Occipital lobe (tissue), 3 donors: ENCODE measurements at places on chromosomes 3 and 15.

- DNase-seq, result no peak
Observed at GRCh38 chr3:59107856-59108815, 58.3 kb upstream of the CFAP20DC start.

GRCh38 chr15:69557020-69557706 is 104.5 kb downstream of the RPLP1 start:
- no peak for DNase-seq

- no peak for DNase-seq
Observed at GRCh38 chr3:100090669-100091005, 23.7 kb downstream of the FILIP1L start.

DNA sequence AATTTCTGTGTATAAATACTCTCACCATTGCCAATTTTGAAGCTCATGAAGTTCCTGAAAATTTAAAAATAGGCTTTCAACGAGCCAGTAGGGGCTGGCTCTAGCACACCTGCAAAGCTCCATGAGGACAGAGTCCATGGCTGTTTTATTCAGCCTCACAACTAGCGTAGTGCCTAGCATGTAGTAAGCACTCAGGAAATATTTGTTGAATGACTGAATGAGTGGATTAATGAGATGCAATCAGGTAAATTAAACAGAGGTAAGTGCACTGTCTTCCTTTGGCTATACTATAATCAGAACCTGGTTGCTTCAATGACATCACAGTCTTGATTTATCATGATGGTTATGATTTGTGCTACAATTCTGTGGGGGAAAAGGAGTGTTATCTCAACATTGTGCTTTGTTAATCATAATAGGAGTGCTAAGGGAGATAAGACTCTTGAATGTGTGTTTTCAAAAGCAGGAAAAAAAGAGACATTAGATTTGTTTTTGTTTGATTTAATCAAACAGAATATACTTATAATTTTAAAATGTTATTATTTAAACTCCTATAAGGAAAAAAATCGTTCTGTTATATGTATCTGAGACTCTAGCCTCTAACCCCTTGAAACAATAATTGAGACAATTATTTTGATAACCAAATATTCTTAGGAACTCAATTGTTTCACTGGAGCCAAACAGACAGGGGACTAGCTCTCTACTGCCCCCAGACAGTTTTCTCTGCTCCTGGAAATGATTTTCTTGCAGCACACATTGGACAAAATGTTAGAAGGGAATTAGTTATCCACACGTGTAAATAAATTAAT is 171.7 kb upstream of the ATP11B start:
- no peak for DNase-seq

DNA sequence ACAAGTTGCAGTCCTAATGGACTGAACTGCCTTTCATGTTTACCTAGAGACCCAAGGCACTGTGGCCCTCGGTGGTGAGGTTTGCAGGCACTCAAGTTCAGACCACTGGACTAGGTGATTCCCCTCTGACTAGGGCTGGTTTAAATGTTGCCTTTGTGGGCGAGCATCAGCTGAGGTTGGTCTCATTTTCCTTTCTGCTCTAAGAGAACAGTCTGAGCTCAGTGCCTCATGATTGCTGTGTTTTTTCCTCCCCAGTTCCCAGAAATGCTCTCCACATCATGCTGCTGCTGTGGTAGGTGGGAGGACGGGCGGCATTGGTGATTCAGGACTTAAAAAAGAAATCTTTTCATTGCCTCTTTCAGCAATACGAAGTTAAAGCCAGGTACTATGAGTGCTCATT is 237.2 kb downstream of the MBNL1 start:
- no peak for DNase-seq

GRCh38 chr3:129503471-129504291 is 24.8 kb upstream of the RHO start:
- no peak for DNase-seq

- DNase-seq, result no peak
Observed at GRCh38 chr3:46463120-46463867, 1.4 kb downstream of the LTF start.

- DNase-seq, result no peak
Observed at GRCh38 chr3:77931255-77932009, 891.5 kb downstream of the ROBO2 start.

- no peak for DNase-seq
Observed at GRCh38 chr3:171000281-171000680, 26.2 kb downstream of the SLC2A2 start.

DNA sequence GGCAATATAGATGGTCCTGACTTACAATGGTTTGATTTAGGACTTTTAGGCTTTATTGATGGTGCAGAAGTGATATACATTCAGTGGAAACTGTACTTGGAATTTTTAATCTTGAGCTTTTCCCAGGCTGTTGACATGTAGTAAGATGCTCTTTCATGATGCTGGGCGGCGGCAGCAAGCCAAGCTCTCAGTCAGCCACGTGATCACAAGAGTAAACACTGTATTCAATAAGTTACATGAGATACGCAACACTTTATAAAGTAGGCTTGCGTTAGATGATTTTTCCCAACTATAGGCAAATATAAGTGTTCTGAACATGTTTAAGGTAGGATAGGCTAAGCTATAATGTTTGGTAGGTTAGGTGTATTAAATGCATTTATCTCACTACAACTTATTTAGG is 17.9 kb downstream of the PARP9 start:
- DNase-seq, result no peak

DNA sequence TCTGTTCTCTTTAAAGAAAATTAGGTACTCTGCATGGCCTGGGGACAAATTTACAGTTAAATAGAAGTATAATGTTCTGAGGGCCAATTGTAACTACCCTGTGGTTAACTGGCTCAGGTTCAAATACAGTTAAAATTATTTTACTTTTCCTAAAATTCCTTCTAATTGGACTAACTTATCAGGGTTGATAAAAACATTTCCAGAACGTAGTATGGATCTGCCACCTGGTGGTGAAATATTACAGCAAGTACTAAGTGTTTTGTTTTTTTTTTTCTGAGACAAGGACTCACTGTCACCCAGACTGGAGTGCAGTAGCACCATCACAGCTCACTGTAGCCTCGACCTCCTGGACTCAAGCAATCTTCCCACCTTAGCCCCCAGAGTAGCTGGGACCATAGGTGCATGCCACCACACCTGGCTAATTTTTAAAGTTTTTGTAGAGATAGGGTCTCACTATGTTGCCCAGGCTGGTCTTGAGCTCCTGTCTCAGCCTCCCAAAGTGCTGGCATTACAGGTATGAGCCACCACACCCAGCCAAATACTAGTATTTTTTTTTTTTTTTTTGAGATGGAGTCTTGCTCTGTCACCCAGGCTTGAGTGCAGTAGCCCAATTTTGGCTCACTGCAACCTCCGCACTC is 29.2 kb downstream of the NEO1 start:
- no peak for DNase-seq

DNA sequence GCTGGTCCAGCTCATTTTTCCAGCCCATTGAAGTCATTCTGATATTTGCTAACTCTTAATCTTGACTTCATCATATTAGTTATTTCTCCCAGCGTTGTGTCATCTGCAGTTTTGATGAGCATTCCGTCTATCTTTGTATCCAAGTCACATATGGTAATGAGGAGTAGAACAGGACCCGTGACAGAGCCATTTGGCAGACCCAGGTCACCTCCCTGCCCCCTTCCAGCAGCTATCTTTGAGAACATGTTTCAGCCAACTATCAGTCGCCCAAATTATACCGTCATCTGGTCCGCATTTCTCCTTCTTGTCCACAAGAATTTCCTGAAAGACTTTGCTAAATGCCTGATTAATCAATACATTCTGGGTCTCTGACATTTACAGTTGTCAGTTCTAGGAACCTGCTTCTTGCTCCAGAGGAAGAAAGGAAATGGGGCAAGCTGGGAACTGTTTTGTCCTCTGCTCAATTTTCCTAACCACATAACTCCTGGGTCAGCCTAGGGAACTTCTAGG is 347.1 kb upstream of the NR2E3 start:
- DNase-seq, result no peak

DNA sequence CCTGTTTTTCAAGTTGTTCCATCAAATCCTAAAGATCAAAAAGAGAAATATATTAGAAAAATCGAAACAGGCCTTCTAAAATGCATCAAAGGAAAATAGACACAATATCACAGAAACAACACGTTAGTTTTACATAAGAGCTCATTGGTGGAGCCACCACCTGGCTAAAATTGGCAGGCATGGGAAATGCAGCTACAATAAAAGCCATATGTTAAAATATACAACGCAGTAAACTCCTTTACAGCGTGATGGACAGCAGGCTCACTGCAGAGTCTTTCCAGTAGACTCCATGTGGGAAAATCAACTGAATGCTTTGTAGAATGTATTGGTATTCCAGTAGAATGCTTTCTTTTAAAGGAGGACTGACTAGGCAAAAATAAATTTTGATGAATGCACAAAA is 40.9 kb upstream of the MYO5C start:
- no peak for DNase-seq

DNA sequence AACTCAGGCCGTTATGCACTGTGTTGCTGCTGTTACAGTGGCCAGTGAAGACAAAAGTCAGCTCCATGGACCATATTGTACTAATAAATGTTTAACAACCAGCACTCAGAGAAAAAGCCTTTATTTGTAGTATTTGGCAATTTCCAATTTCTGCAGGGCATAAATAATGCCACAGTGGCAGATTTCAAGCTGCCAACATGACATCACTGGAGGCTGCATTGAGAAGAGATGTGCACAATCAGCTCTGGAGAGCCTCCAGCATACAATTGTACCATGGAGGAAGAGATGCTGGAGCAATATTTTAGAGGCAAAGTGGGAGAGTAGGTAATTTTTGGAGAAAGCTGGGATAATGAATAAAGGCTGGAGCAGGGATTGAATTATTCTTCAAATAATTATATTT is 9.7 kb upstream of the ALCAM start:
- DNase-seq, result no peak

DNA sequence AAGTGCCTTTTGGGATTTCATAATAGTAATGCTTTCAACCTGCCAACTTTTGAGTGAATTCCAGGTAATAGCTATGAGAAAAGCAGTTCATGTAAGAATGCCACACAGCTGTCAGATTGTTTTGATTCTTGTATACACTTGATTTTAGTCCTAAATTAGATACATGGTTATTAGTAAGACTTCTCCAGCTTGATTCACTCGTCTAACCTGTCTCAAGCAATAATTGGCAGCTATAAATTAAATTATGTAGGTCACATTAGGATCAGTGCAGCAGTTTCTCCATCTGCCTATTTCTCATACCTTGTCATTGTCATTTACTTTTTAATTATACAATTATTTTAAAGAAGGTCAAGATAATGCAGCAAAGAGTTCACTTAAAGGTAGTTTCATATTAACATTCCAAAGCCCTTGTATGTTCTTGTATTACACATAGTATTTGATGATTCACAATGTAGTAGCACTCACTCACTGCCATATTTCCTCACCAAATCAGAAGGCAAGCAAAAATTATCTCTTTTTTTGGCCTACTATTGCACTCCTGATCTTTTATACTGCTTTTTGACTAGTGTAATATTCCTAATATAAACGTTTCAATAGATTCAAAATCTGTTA is 10.9 kb upstream of the CRYBG3 start:
- DNase-seq, result no peak

GRCh38 chr3:81838457-81838856 is 77.0 kb upstream of the GBE1 start:
- DNase-seq, result no peak

GRCh38 chr3:142963234-142963515 is 299 bp downstream of the PAQR9 start:
- no peak for DNase-seq

- no peak for DNase-seq
Observed at GRCh38 chr15:65095011-65095746, 18.6 kb downstream of the KBTBD13 start.

DNA sequence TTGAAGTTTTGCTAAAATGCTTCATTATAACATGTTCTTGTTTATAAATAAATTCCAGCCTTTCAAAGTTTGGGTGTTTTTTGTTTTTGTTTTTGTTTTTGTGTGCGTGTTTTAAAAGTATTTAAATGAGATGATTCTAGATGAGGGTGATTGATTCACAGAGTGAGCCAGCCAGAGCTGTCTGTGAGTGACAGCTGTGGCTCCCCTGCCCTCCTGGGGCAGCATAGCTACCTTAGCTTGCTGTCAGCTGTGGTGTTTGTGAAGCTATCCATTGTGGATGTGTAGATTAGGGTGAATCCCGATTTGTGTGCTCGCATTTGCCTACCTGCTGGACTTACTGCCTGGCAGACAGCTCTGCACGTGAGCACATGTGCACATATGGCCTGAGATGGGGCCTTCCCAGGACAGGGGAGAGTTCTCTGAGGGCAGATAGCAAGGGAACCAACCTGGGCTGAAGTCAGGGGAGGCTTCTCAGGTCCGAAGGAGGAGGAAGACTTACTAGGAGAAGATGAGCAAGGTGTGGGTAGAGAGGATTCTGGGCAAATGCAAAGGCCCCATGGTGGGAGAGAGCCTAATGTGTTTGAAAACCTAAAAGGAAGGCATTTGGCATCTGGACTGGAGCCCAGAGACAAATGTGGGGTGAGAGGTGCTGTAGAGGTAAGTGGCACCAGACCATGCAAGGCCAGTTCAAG is 124.2 kb downstream of the EEFSEC start:
- no peak for DNase-seq

DNA sequence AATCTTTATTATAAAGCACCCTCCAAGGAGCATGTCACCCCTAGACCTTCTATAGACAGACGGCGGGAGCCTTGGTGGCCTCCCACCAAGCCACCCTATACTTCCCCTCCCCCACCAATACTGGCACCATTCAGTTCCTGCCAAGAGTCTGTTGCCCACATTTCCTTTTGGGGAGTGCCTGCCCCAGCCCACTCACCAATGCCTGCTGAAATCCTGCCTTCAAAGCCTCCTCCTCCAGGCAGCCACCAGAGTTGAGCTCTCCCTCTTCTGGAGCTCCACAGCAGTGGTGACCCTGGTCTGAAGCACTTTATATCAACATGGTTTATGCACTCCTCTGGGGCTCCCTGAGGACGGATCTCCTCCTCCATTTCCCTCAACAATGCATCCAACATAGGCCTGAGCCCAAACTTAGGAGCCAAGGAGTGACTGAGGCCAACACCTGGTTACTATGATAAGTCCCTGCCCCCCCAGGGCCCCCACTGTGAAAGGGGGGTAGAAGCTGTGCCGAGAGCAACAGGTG is 8.8 kb downstream of the CCDC33 start:
- DNase-seq, result no peak

- no peak for DNase-seq
Observed at GRCh38 chr15:43128980-43129335, 4.4 kb upstream of the TMEM62 start.

GRCh38 chr15:66929843-66930402 is 135.5 kb upstream of the SMAD3 start:
- no peak for DNase-seq

DNA sequence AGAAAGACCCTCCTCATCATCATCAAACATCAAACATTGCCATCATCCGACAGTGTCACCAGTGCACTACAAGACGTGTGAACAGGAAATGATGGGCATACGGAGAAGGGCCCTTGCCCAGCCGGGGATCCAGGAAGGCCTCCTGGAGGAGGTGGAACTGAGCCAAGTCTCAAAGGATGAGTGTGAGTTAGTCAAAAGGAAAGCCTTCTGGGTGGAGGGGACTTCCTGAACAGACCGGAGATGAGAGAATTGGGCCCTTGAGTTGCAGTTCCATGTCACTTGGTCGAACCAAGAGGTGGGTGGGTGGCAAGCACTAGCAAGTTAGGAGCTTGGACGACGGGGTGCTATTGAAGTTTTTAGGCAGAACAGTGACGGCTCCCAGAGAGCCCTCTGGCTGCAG is 8.5 kb downstream of the SEMA4B start:
- no peak for DNase-seq

- no peak for DNase-seq
Observed at GRCh38 chr15:67472957-67473356, 48.0 kb upstream of the C15orf61 start.

- DNase-seq, result no peak
Observed at GRCh38 chr3:57512166-57512565, 32.0 kb downstream of the DNAH12 start.

GRCh38 chr15:94086341-94086740 is 145.0 kb upstream of the MCTP2 start:
- no peak for DNase-seq
